ENCODE measurements at places on chromosomes 1 and 21.

GRCh38 chr21:41045534-41046268, 122.3 kb upstream of the BACE2 start:
- no peak for DNase-seq

DNA sequence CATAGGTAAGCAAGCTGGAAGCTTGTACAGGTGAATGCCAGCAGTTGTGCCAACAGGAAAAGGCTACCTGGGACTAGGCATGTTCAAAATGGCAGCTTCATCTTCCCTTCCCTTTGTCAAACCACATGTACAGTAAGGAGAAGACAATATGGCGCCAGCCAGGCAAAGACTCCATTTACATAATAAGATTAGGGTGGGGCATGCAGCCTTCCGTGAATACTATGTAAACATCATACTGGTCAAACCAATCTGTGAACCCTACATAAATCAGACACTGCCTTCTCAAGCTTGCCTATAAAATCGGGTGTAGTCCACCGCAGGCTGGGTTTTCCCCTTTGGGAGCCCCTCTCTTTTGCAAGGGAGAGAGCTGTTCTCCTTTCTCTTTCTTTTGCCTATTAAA, 24.6 kb downstream of the ATF3 start:
- no peak for DNase-seq

DNA sequence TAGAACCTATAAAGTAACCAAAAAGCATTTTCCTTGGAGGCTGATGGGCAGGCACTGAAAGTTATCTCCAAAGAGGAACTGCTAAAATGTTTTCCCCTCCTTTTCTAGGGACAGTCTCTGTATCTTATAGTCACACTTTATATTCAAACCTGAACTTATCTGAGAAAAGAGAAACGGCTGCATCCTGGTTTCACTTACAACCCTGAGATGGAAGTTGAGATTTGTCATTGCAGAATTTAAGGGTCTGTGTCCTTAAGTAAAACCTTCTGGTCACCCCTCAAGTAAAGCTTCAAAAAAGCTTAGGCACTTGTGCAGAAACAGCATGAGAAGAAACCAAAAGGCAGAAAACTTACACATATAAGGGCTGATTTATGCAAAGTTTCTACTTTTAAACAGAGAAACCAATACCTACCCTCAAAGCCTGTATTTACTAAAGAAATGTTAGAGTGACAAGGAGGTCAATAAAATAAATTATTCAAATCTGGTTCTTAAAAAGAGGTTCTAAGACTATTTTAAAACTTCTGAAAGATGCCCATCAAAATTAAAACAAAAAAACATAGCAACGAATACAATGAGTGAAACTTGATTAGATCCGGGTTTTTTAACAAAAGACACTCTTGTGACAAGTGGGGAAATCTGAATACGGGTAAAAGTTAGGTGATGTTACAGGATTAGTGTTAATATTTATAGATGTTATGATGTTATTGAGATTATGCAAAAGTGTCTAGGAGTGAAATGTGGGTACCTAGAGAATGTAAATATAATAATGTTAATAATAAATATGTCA, 9.9 kb downstream of the CD58 start:
- DNase-seq: no peak

GRCh38 chr1:109242387-109242786, 7.0 kb upstream of the CELSR2 start:
- no peak for DNase-seq

- DNase-seq: no peak
Measured at GRCh38 chr1:41514381-41514780, 29.9 kb upstream of the EDN2 start.

- no peak for DNase-seq
Measured at GRCh38 chr1:40382108-40382460, 8.6 kb downstream of the SMAP2 start.

- no peak for DNase-seq
Measured at GRCh38 chr1:194355488-194356106, 1169.2 kb upstream of the B3GALT2 start.

DNA sequence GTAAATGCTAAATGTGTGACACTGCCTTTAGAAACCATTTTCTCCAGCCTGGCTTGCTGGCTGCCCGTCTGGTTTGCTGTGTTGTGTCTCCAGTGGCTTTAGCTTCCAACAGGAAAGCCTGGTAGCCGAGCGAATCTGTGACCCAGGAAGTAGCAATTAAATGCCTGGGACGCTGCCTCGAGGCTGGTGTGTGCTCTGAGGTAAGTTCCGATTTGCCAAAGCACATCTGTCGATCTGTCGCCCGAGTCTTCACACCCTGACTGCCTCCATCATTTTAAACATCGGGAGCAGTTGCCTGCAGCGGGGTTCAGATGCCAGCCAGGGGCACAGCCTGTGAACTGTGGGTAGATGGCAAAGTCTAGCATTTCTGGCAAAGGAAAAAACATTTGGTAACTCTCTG, 2.2 kb downstream of the MIB2 start:
- DNase-seq: no peak

GRCh38 chr1:104295511-104295910, 545.8 kb downstream of the AMY1C start:
- no peak for DNase-seq

DNA sequence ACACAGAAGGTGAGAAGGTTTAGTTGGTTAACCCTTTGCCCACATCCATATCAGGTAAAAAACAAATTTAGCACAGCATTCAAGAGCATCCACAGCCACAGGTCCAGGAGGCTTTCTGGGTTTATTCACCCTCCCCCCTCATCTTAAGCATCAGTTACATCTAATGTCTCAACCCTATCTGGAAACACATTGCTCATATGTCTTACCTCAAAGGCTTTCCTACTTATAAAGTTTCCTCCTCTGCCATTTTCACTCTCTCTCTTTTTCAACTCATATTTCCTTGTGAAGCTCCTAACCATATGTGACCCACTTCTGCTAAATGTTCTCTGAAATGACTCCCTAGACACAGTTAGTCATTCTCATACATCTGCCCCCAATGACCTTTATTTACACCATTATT, 47.9 kb upstream of the RUNX1 start:
- no peak for DNase-seq

DNA sequence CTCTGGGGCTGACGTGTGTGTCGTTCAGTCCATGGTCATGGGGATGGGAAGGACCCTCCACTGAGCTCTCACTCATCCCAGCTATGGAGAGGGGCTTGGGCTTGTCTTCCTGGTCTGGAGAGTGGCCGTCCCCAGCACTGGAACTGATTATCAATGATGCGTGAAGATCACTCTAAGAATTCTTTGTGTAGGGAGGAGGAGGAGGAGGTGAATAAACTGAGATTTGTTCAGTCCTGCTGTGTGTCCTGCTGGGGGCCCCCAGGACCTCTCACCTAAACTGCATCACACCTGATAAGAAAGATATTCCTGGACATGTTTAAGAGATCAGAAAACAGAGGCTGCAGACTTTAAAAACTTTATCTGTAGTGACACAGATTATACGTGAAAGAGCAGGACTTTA, 21.2 kb downstream of the RHOU start:
- no peak for DNase-seq

- no peak for DNase-seq
Measured at GRCh38 chr1:62046927-62047326, 147.7 kb upstream of the L1TD1 start.

GRCh38 chr1:207218512-207219362, 102.7 kb upstream of the CD55 start:
- no peak for DNase-seq

GRCh38 chr1:211532088-211532444, 40.1 kb upstream of the RD3 start:
- DNase-seq: no peak

DNA sequence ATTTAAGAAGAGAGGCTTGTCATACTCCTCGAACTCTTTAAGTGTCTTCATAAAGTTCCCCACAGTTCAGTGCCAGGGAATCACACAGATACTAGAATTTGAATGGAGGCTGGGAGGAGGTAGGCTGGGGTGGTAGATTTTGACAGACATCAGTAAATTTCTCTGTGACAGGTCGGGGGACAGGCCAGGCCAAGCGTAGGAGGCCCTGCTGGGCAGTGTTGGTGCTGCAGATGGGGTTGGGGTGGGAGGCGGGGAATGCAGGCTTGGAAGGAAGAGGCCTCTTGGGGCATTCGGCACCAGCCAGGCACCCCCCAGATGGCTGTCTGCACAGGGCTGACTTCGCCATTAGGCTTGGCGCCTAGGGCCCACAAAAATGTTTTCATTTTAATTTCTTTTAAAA, 84.0 kb downstream of the MAN1C1 start:
- DNase-seq: no peak

- DNase-seq: no peak
Measured at GRCh38 chr1:34268311-34268954, 91.7 kb downstream of the C1orf94 start.

DNA sequence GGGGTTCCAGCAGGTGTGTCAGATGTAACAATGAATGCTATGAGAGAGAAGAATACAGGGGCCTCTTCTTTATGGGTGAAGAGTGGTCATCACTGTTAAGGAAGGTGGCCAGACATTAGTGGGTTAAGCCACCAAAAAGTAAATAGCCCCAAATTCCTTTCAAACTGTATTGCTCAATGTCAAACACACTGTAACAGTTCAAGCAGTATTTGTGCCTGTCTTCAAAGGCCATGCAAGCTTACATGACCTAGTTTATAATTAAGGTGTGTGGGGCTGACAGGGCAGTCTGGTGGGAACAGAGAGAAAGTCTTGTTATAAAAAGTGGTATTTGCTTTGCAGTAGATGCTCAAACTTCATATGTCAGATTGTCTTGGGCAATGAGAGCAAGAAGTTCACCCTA, 18.5 kb downstream of the CHIT1 start:
- DNase-seq: no peak

DNA sequence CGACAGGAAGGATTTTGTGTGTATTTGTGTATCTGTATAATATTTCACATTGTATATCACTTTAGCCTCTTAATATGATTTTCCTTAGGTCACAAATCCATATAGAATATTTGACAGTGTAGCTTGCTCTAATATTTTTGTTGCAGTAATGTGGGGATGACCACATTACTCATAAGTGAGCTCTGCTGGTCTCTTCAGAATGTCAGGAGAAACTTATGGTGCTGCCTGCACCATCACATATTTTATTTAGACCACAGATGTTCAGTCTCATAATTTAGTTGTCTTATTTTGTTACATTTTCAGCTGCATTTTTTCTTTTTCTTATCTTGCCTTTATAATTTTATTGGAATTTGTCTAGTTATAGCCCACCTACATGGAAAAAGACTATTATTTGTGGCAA, 205.3 kb downstream of the PBX1 start:
- DNase-seq: no peak

Measured in T-helper 17 cell (primary cell).